ENCODE measurements at places on chromosomes 3 and 15. TPM values are rescaled to one million over a fixed set of nuclear protein-coding genes. Genes with fewer than 3 reads are reported as not detected.

Gene TP63
- total RNA-seq, result 7.2 TPM

Gene CP
- total RNA-seq, result 26.1 TPM

Gene ZNF197
- 23.2 TPM for total RNA-seq

Gene CLRN1
- not detected for total RNA-seq

Gene CHL1
- 252 TPM for total RNA-seq

All from sciatic nerve (tissue), 2 donors.